ENCODE measurements at places on chromosomes 1 and 21.

GRCh38 chr1:9443913-9444445 lies 95.3 kb upstream of the SLC25A33 start:
- peak; percentile 73 for DNase-seq

- DNase-seq: no peak
Observed at GRCh38 chr1:8239306-8240023, 78.4 kb upstream of the SLC45A1 start.

GRCh38 chr1:115949156-115949555 lies 27.2 kb upstream of the SLC22A15 start:
- DNase-seq: peak; percentile 42

DNA sequence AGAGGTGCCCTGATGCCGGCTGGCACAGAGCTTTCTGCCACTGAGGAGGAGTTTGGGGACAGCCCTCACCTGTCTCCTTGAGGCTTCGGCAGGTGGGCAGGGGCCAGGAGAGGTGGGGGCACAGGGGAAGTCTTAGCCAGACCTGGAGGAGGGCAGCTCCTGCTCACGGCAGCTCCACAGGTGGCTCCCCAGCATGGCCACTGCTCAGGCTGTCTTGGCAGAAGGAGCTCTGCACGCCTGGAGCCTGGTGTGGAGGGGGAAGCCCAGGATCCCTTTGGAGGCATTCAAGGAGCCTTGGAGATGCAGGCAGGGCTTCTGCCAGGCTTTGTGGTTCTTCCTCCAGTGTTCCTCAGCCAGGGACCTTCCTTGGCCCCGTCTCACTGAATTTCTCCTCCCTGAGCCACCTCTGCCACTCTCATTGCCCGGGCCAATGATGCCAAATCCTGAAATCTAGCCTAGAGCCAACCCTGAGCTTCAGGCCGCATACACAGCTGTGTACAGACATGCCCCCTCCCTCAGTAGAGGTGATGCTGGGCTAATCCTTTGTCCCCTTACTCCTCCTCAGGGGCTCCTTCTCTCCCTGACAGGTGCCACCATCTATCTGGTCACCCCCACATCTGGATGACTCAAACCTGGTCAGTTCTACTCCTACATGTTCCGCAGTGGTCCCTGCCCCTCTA lies 251.8 kb upstream of the VAMP3 start:
- DNase-seq: no peak

DNA sequence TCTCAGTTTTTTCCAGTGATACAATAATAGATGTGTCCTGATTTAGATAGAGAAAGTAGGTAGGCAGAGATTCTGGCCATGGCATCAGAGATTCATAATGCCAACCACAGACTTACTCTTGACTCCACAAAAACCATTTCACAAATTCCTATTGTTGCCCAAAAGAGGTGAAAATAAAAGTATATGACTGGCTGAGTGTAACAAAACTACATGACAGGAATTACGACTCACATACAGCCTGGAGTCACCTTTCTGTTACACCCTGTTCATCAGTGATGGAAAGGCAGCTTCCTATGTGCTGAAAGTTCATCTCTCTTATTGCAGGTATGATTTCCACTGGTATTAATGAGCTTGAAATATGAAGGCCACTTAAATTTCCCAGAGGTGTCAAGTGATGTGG lies 72.3 kb downstream of the MPZL1 start:
- no peak for DNase-seq

GRCh38 chr21:36236052-36236730 lies 79.6 kb downstream of the DOP1B start:
- DNase-seq: no peak

DNA sequence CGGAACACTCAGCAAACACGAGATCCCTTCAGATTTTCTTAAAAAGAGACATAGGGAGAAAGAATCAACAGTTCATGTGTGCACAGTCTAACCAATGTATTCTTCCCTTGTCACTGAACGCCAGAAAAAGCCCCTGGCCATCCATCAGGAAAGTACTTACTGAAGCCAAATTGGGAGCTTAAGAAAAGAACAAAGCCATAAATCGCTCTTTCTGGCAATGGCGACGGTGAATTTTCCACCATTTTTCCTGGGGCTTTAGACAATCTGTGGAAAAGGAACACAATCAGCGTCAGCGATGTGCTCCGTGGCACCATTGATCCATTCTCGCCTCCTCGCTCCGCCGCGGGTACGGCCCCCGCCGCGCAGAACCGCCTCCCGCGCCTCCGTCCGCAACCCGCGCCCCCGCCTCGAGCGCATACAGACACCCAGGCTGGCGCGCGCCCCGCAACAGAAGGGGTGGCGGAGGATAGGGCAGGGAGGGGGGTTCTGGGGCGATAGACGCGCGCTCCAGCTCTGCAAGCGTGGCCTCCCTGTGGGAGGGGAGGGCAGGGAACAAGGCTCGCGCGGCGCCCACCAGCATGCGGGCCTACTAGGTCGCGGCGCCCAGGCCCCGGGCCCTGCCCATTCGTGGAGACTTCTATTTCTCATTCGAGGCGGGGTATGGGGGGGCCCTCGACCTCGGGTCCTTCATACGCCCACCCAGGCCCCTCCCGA lies 440 bp downstream of the PIGP start:
- no peak for DNase-seq

DNA sequence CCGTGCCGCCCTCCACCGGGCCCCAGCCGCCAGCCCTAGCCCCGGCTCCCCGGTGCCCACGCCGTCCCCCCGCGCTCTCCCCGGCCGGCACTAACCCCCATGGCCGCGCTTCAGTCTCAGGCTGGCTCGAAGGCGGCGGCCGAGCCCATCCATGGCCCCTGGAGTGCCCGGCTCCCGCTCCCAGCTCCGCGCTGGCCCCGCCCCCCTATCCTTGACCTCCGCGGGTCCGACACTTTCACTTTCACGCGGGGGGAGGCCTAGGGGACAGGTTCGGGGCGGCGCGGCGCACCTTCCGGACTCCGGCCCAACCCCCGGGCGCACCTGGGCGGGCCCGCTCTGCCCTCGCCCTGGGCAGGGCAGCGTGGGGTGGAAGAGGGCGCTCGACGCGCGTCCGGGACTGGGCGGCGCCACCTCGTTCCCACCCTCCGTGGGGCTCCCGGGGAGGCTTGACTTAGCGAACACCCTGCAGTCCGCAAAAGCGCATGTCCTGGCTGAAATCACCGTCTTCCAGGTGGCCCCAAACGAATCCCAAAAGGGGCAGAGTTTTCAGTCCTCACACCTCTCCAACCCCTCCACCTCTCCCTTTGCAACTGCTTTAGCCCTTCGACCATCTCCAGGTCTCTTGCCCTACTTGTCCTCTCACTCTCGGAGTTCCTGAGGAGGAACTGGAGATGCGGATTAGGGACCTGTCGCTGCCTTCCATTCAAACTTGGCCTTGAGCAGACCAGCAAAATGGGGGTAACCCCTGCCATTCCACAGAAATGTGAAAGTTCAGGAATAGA lies 3.9 kb upstream of the DENND2D start:
- DNase-seq: no peak

DNA sequence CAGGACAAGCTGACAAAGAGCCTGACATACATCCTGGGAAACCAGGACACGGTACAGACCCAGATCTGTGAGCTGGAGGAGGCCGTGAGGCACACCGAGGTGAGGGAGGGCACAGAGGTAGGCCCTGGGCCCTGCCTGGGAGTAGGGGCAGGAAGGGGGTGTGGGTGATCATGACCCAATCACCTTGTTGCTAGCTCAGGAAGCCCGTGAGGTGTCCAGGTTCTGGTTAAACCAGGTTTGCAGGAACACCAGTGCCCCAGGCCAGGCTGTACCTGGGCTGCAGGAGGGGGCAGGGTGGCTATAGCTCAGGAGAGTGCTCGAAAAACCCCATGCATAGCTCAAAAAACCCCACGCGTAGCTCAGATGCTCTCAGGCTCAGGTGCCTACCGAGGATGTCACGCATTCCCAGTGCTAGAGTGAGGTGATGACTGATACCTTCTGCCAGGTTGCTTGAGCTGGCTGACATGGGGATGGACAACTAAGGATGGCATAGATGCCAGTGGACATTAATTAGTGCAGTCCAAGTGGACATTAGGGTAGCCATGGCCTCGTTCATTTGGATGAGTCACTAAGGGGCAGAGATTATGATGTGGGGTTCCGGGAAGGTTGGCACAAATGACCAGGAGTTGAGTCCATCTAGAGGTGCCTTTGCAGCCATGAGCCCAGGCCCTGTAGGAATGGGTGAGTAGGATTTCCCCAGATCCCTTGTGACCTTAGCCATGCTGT lies 3.7 kb downstream of the TRIM46 start:
- no peak for DNase-seq

GRCh38 chr1:64581843-64582185 lies 111.9 kb downstream of the CACHD1 start:
- DNase-seq: no peak

DNA sequence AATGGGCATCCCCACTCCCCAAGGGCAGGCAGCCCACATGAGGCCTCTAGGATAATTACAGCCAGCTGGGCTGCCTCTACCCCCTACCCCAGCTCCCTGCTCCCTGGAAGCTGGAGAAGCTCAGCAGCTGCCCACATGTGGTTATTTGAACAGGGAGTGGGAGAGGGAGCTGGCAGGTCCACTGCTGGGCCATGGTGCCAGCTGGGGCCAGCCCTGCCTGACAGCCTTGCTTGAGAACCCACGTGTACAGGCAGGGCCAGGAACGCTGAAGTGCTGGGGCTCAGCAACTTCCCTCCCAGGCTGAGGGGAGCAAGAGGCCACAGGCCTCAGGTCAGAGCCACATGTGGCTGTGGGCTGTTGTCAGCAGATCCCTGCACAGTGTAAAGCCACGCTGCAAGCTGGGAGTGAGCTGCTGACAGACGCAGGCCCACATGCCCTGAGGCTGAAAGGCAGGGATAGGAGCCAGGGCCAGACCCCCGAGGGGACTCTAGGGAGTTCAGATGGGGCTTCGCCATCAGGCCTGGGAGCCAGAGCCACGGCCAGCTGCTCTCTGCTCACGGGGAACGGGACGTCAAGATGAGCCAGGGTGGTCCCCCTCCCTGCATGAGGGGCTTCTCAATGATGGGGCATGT lies 129.0 kb downstream of the SYF2 start:
- DNase-seq: no peak

GRCh38 chr1:214236477-214236876 lies 44.5 kb upstream of the SMYD2 start:
- no peak for DNase-seq

DNA sequence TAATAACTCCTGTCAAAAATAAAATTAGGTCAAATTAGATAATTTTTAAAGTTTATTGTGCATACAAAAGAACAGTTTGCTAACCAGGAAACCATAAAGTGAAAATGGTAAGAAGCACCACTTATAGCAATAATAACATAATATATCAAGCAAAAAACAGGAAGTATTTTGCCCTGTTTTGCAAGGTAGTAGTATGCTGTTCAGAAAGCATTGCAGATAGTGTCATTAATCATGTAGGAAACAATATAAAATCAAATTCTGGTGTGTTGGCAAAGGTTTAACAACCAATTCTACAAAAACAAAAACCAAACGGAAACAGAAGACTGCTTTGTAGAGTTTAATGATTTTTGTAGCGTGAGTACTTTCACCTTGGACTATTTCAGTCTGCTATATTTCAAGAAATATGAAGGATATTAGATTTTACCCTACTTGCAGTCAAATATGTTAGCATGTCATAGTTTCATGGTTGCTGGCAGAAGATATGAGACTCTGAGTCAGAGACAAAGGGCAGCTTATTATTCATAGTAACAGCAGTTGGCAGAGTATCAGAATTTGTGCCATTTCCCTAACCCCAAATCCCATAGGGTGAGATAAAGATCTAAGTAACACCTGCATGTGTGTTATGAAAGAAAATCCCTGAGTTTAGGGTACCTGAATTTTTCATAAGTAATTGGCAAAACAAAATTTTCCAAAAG lies 729.0 kb upstream of the BRINP3 start:
- peak; percentile 8 for DNase-seq

DNA sequence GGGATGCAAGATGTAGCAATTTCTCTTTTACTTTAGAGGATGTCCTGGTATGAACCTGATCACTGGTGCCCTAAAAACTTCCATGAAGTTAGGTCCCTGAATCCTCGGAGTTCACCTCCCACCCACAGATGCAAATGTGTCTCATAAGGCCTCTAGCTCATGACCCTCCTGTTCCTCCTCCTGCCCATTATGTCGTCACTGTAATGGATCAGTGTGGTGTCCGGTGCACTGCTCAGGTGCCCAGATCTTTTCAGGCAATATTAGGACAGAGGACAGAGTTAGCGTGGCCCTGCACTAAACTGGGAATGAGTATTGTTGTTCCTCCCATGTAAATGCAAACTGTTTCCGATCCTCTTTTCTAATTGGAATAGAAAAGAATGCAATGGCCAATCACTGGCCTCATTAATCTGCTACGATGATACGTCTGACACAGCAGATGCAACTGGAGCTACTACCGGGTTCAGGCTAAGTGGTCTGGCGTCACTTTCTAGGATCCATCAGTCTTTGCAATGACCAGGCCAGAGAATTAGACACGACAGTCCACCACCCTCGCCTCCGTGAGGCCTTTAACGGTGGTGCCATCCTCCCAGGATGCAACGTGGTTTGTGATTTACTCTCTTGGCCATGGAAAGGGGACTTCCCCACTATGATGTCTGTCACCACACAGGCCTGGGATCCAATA lies 3.4 kb upstream of the COL6A2 start:
- no peak for DNase-seq

DNA sequence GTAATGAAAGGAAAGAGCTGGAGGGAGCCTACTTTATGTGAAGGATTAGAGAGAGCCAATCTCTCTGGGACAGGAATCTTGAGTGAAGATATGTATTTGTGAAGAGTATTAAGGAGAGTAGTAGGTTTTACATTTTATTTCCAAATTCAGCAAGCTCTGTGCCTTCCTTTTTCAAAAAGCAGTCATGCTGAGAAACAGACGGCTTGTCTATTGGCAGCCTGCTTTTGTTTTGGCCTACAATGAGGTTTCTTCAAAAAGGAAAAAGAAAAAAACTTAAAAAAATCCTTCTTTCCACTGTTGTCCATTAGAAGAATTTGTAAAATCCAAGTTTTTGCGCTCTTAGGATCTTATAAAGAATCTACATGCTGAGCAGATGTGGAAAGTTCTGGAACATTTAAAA lies 103.6 kb upstream of the PTGFR start:
- DNase-seq: no peak

- DNase-seq: peak; percentile 44
Observed at GRCh38 chr1:78236716-78237115, 190.9 kb downstream of the GIPC2 start.

GRCh38 chr1:21068937-21069336 lies 107.8 kb downstream of the EIF4G3 start:
- DNase-seq: no peak

DNA sequence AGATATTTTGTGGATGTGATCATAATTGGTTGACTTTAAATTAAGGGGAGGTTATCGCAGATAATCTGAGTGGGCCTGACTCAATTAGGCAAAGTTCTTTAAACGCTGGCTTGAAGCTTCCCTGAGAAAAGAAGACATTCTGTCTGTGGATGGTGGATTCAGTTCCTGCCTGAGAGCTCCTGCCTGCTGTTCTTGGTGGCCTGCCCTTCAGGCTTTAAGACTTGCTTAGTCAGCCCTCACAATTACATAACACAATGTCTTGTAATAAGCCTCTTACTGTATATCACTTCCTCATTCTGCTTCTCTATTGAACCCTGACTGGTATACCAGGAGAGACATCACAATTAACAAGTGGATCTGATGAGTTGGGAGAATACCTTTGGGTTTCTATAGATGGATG lies 50.2 kb downstream of the KCNJ6 start:
- no peak for DNase-seq
